ENCODE measurements at places on chromosomes 2 and 18.

- DNase-seq = no peak
Measured at GRCh38 chr2:106097038-106098000, 96.8 kb downstream of the UXS1 start.

GRCh38 chr18:76973520-76974266 is 151.3 kb downstream of the ZNF236 start:
- DNase-seq = no peak

DNA sequence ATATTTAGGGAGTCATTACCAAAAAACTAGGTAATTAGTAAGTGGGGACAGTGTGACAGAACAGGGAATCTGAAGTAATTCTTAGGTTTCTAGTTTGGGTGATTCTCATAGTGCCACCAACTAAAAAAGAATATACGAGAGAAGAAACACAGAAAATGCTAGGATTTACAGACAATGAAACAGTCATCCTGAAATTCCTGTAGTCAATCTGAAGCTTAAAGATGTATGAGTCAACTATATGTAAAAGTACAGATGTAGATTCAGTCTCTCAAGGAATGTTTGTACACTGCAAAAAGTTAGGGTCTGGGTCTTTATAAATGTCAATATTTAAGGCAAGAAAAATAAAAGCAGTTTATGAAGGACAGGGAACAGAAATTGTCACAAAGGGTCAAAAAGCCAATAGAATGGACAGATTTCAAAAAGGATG is 107.0 kb downstream of the STRN start:
- no peak for DNase-seq

- no peak for DNase-seq
Measured at GRCh38 chr2:187057466-187057865, 208.5 kb upstream of the ZSWIM2 start.

- DNase-seq = no peak
Measured at GRCh38 chr18:29838556-29838955, 1204.0 kb downstream of the DSC3 start.

- DNase-seq = no peak
Measured at GRCh38 chr2:207130958-207131521, 34.7 kb downstream of the KLF7 start.

DNA sequence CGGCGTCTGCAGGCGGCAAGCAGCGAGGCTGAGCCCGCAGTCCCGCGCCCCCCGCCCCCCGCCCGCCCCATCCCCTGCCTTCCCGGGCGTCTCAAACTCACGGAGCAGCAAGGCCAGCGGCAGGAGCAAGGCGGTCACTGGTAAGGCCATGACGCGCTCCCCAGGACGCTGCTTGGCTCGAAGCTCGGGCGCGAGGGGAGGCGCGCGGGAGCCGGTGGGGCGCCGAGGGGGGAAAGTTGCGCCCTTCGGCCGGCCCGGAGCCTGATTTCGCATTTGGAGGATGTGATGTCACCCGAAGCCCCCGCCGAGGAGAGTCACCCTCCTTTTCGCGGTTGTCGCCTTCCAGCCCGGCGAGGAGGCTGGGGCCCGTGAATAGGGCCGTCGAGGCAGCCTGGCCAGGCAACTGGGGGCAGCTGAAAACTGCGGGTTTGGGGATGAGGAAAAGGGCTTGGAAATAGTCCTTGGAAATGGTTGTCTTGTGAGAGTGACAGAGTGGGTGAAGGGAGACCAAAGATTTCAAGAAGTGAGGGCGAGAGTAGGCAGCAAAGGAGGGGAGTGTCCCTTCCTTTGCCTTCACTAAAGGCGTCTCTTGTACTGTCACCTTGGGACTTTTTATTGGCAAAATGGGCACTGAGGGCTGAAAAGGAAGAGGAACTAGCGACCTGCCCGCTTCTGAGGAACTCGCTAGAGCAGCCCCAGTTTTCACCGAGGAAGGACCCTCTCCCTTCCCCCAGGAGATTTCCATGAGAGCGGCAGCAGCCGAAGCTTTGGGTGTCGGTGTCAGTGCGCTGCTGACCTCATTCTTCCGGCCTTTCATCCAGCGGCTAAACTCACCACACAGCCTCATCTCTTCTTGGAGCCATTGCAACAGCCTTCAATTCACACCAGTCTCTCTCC is at the start of gene CD8A:
Gene CD8A, minus strand, starts transcription at position 238 of the 897 bp plus-strand sequence. Its CDS starts 88 bp downstream, at position 150.
- no peak for DNase-seq

GRCh38 chr2:33477473-33478468 is 1.3 kb downstream of the RASGRP3 start:
- no peak for DNase-seq

GRCh38 chr2:170262343-170262742 is 84.4 kb downstream of the MYO3B start:
- no peak for DNase-seq

DNA sequence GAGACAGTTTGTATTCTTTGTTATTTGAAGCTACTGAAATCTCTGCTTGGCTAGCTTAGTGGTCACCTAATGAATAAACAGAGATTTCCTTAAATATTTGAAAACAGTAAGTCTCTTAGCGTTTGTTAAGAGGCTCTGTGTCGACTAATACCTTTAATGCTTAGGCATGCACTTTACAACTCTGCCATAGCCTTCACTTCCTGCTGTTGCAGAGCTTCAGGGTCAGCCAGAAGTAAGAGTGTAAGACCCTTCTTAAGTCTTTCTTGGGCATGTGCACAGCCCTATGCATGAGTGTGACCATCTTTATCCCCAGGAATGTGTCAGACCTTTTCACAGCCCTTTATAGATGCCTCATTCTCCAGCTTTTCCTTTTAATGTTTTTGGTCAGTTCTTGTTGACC is 195.3 kb upstream of the ALPP start:
- no peak for DNase-seq

DNA sequence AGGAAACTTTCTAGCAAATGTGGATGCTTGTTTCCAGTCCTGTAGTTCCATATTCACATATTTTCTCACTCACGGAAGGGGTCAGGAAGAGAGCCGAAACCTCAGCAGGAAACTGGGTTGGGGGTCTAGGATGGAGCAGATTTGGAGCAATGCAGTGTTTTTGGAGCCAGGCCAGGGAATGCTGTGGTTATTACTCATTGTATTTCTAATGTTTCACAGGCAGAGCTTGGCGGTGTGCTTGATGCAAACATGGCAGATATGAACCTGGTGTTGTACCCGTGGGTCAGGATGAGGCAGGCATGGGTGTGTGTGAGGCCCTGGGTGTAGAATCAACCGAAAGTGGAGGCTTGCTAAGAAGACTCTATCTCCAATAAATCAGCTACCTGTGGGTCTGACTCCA is 34.6 kb upstream of the ACKR3 start:
- DNase-seq = no peak

DNA sequence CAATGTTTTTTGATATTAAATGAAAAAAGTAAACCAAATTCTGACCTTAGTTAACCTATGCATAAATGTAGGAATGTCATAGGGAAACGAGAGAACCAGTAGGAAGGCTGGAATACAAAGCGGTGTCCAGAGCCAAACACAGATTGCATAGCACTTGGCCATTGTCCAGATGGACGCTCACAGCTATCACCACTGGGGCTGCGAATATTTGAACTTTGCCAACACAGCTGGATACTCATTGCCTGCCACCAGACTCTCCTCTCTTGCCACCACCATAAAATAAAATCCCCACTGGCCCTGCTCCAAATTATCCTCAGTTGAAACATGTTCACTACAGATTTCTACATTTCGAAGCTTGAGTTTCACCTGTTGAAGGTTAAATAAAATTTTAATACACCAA is 159.3 kb upstream of the GULP1 start:
- no peak for DNase-seq

- DNase-seq = no peak
Measured at GRCh38 chr2:233250985-233251305, 528 bp upstream of the ATG16L1 start.

- no peak for DNase-seq
Measured at GRCh38 chr2:26034637-26034992, 731 bp downstream of the RAB10 start.

DNA sequence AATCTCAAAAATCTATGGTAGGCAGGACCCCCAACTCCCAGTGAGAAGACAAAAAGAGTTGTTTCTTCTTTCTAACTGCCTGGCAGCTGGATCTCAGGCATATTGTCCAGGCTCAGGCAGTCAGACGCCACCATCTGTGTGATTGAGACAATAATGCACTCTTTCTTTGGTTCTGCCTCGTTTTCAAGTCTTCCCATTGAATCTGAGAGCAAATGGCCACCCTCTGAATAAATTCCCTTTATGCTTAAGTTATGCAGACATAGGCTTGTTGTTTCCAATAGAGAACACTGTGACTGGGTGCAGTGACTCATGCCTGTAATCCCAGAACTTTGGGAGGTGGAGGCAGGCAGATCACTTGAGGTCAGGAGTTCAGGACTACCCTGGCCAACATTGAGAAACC is 15.3 kb upstream of the CD207 start:
- DNase-seq = no peak

DNA sequence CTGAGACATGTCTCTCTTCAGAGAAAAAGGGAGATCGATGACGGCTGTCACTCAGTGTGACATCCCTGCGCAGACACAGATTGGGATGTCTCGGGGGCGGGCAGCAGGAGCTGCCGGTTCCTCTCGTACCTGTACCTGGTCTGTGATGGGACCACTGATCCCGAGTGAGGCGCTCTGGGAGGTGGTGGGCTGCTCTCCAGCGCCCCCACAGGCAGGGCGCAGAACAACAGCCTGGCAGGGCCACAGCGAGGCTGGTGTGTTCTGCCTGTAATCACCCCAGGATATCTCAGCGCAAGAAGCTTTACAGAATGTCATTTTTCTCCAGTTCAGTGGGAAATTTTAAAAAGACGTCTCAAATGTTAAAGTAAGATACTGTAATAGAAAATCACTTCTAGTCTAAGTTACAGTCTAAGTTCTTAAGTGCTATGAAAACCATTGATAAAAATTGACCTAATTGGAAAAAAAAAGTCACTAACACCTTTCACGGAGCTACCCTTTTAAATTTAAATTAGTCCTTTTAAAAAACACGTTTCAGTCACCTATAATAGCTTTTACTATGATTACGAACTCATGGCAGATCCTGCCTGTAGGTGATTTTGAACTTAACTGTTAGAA is 189.8 kb downstream of the SNTG2 start:
- no peak for DNase-seq

DNA sequence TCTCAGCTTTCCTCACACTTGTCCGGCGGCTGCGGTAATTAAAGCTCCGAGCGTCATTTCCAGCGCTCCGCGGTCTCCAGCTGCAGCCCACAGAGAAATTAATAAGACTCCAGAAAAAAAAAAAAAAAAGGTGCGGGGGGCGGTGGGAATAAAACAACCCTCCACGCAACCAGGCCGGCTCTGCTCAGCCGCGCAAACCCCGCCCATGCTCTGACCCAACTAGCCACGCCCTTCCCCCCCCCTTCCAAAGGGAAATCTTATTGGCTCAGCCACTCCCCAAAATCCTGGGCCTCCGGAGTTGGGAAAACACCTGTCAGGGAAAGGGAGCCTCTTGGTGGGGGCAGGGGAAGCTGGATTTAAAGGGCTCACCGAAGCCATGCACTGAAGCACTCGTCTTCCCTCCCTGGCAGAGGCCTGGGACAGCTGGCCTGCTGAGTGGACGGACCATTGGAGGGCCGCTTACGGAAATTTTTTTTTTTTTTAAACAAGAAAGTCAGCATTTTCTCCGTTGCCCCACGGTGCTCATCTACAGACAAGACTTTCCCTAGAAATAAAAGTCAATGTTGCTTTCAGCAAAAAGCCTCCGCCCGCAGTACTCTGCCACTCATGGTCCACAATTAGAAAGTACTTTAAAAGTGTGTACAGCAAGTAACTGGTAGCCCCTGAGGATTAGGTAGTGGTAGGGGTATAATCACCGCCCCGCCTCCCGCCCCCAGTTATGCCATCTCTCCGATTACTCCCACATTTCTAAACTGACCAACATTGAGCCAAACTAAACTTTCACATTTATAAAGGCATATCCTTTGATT is 674 bp upstream of the ERBB4 start:
- DNase-seq = no peak

GRCh38 chr18:51164761-51165281 is 32.7 kb downstream of the MEX3C start:
- DNase-seq = no peak

- DNase-seq = no peak
Measured at GRCh38 chr2:46229134-46230063, 67.8 kb upstream of the EPAS1 start.

DNA sequence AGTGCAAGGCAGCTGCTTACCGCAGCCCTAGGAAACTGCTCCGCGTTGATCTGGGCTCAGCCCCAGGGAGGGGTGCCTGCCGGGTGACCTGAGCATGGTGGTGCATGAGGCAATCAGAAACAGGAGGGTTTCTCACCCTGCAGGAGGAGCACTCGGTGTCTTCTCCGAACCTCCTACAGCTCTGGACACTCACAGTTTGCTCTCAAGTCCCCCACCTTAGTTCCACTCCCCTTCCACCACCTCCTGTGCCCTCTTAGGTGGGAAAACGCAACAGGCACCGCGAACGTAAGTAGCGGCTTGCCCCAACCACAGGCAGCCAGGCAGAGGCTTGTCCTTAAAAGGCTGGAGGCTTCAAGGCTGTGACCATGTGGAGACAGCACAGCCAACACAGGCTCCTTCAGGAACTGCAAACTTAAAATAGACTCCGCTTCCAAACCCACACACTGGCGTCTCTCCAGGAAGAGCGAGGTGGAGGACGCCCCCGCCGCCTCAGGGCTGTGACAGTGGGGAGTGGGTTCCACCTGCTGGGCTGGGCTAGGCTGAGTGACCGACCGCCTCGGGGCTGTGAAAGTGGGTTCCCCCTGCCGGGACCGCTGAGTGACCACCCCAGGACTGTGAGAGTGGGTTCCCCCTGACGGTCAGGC is 71.6 kb downstream of the NDUFA10 start:
- DNase-seq = no peak

DNA sequence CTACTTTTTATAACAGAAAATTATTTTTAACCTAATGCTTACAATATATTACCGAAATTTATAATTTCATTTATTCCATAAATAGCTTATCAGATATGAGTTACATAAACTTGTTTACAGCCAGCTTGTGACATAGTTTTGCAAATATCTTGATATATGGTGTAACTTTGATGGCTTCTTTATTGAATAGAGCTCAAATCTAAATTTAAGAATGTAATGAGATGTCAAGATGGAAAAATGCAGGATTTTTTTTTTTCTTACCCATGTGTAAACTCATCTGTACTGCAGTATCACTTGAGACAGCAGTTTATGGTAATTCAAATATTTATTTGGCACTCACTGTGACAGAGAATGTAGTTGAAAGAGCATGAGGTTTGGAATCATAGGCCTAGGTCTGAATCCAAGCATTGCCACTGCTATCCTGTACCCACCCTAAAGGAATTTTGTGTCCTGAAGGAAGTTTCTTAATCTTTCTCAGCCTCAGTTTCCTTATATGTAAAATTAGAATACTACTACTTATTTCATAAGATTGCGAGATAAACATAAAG is 3.8 kb downstream of the CREB1 start:
- no peak for DNase-seq

- DNase-seq = no peak
Measured at GRCh38 chr2:201127570-201127969, 11.6 kb downstream of the CFLAR start.

DNA sequence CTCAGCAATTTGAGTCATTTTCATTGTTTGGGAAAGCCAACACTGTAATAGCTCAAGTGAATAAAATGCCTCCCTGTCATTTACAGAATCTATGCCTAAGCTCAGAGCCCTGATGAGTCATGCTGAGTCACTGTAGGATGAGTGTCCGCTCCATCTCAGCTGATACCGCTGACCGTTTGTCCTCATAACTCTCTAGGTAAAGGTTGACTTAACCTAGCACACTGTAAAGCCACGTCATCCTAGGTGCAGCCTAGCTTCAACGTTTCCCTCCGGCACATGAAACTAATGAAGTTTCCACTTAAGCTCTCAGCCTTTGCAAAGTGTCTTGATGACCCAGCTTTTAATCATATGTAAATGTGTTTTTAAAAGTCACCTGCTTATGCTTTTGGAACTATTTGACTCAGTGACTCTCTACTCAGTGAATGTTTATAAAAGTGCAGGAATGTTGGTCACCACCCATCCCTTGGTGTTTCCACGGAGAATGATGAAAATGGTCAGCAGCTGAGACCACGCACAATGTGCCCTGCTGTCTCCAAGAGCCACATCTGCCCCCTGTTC is 154.0 kb downstream of the PMAIP1 start:
- DNase-seq = no peak

Measured in stimulated activated CD8-positive, alpha-beta memory T cell treated with anti-CD3 and anti-CD28 coated beads, Interleukin-15, amount 100 ng/mL, for 1 hour (primary cell).